WTC11 (cell line): ENCODE measurements at places on chromosomes 4 and X. TPM values are rescaled to one million over a fixed set of nuclear protein-coding genes. Genes with fewer than 3 reads are reported as not detected.

The PRRG3 gene
- total RNA-seq = 5.1 to 9.8 TPM (median 7.1 TPM) in 3 replicates

- H3K4me1 ChIP-seq = no peaks in the 10 kb centered on the region
- no peaks in the 10 kb centered on the region for H3K27me3 ChIP-seq
- DNase-seq = no peak
- H3K27ac ChIP-seq = no peak overlapping the region
- no peaks in the 10 kb centered on the region for H3K36me3 ChIP-seq
Observed at GRCh38 chr4:137015426-137016409, 516.6 kb downstream of the PCDH18 start.

The SLC10A4 gene
- total RNA-seq = 2.1 to 3.0 TPM (median 2.6 TPM) in 3 replicates

GRCh38 chrX:143635915-143636314 is at the start of gene SLITRK4:
TSS of gene SLITRK4 (minus strand) at chrX:143636101. CDS start at chrX:143631108, 4,993 bp downstream.
- no peaks in the 10 kb centered on the region; the same call in 1 of the 2 replicates for H3K27me3 ChIP-seq
- no peak within 1 kb of the TSS for H3K27ac ChIP-seq
- no peak within 1 kb of the TSS for H3K4me3 ChIP-seq

The MTM1 gene
- 7.6 to 10.4 TPM (median 8.6 TPM) in 3 replicates for total RNA-seq

GRCh38 chr4:84917869-84918600 is 48.5 kb downstream of the WDFY3 start:
- no peak for DNase-seq
- H3K27me3 ChIP-seq = no peaks in the 10 kb centered on the region
- peak overlapping the region; percentile 4; the same call in 1 of the 2 replicates for H3K27ac ChIP-seq
- peaks cover 21% of the 10 kb centered on the region for H3K36me3 ChIP-seq
- H3K4me1 ChIP-seq = peaks cover 43% of the 10 kb centered on the region
- no peak overlapping the region for H3K4me3 ChIP-seq

GRCh38 chr4:1376391-1376840 is 29.4 kb downstream of the UVSSA start:
- H3K27me3 ChIP-seq = no peaks in the 10 kb centered on the region; the same call in 1 of the 2 replicates
- peak; percentile 5 for DNase-seq
- H3K4me1 ChIP-seq = no peaks in the 10 kb centered on the region
- no peak overlapping the region for H3K4me3 ChIP-seq
- no peak overlapping the region for H3K27ac ChIP-seq
- peaks cover 12% of the 10 kb centered on the region; the same call in 1 of the 2 replicates for H3K36me3 ChIP-seq
